ENCODE measurements at places on chromosomes 3 and 15.

DNA sequence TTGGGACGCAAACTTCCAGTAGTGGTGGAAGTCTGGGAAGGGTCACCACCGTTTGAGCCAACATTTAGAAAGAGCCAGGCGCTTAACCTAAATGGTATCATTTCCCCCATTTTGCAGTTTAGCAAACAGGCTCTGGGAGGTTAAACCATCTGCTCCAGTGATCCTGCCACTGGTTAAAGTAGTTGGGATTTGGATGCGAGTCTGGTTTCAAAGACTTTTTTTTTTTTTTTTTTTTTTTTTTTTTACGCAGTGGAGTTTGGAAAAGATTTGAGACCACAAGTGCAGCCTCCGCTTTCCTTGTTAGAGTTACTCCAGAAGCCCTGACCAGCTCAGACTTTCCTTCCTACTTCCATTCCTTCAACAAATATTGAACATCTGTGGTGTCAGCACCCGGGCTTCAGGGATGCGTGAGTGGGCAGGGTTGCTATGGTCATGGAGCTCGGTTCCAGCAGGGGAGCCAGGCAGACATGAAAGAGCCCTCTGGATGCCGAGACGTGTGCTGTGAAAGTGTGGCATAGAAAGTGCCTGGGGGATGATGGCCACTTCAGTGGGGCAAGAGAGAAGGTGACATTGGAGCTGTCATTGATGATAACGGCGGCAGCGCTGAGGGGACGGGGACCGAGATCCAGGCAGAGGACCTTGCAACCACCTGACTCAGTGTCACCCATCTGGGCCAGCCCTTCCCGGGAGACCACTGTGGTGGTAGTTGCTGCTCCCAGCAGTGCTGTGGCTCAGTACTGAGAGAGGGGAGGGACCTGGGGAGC lies 1.1 kb upstream of the RNU6-1 start:
- peak overlapping the region; percentile 94 for H3K27ac ChIP-seq
- H3K4me3 ChIP-seq, result peak overlapping the region; percentile 86
- H3K36me3 ChIP-seq, result no peaks in the 10 kb centered on the region
- DNase-seq, result peak; percentile 92
- H3K4me1 ChIP-seq, result peaks cover 35% of the 10 kb centered on the region

GRCh38 chr3:69426967-69427304 lies 41.0 kb upstream of the FRMD4B start:
- no peaks in the 10 kb centered on the region for H3K4me1 ChIP-seq
- H3K36me3 ChIP-seq, result no peaks in the 10 kb centered on the region
- no peak for DNase-seq
- no peak overlapping the region for H3K27ac ChIP-seq
- H3K27me3 ChIP-seq, result peaks cover 8% of the 10 kb centered on the region

- no peaks in the 10 kb centered on the region for H3K36me3 ChIP-seq
- H3K27ac ChIP-seq, result no peak overlapping the region
These were observed 25.0 kb downstream of the CPOX start for GRCh38 chr3:98568402-98568801.

DNA sequence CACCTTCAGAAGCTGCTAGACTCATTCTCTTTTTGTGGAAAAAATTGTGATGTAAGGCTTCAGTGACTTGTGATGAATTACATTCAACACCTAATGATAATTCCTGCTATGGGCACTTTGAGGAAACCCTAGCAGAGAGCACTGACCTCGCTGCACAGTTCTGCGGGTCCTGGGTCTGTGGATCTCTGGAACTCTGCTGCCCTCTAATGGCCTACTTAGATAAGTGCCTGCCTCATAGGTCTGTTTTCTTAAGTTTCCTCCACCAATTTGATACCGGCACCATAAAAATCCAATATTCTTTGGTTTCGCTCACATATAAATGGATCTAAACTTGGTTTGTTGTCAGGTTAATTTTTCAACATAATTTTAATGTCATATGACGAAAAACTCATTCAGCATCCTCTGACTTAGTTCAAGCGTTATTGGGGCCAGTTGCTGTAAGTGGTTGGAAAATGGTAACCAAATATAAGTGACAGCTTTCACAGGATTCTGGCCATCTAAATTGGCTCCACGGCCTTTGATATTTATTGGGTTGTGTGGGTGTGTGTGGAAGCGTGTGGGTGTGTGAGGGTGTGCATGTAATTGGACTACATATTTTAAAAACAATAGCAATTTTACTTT lies 10.4 kb downstream of the SLITRK3 start:
- H3K4me3 ChIP-seq, result no peak overlapping the region
- H3K36me3 ChIP-seq, result no peaks in the 10 kb centered on the region
- no peaks in the 10 kb centered on the region for H3K4me1 ChIP-seq
- no peak overlapping the region for H3K27ac ChIP-seq
- DNase-seq, result no peak

DNA sequence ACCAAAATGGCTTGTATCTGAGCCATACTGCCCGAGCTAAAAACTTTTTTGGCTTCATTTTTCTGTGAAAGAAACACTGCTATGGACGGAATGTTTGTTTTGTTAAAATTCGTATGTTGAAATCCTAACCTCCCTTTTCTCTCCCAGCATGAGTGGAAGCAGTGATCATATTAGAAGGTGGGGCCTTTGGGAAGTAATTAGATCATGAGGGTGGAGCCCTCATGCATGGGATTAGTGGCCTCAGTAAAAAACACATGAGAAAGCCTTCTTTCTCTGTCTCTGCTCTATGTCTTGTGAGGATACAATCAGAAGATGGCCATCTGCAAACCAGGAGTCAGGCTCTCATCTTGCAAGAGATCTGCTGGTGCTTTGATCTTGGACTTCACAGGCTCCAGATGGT lies 7.4 kb upstream of the FNDC3B start:
- no peak overlapping the region for H3K4me3 ChIP-seq

DNA sequence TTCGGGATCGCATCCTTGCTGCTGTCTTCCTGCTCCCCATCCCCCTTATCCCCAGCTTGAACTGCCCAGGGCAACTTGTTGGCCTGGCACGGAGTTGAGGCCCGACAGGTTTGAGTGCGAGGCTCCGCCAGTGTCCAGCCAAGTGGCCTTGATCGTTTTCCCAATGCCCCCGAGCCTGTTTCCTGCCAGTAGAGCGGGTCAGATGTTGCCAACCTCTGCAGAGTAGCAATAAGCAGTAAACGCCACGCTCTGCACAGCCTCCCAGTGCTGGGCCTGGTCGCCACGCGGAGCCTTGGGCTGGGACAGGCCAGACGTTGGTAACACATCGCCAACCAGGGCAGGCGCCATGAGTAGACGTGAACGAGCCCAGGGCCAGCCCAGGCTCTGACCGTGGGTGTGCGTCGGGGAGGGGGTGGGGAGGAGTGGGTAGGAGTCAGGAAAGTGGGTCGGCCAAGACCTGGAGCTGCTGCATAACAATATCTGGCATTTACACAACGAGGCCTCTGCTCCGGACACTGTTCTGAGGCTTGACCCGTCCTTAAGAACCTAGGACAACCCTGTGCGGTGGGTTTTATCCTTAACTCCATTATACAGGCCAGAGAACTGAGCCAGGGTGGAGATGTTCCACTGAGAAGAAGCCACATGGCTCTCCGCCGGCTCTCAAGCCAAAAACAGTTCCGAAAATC lies 444 bp upstream of the ABHD14A start:
- peaks cover 23% of the 10 kb centered on the region for H3K4me1 ChIP-seq
- peak overlapping the region; percentile 84 for H3K27ac ChIP-seq
- H3K4me3 ChIP-seq, result peak overlapping the region; percentile 92
- no peaks in the 10 kb centered on the region for H3K27me3 ChIP-seq
- DNase-seq, result no peak
- no peaks in the 10 kb centered on the region for H3K36me3 ChIP-seq

All from osteoblast (primary cell).